ENCODE measurements at places on chromosomes 3 and 15.

DNA sequence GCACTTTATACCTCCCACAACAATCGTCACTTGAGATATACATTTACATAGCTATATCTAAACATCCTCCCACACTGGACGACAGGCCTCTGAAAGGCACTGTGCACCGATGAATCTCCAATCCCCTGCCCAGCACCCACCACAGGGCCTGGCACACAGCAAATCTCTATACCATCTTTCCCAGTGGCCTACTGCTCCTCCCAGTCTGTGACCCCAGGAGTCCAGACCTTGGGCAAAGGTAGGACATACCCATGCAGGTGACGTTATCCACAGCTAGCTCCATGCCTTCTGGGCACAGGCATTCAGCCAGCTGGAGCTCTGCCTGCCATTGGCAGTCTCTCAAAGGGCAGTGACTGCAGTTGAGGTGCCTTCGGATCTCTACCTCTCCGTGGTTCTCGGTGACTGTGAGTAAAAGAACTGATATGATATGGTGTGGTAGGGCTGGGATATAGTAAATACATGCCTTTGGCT is 5.8 kb downstream of the LTK start:
- no peak for DNase-seq

DNA sequence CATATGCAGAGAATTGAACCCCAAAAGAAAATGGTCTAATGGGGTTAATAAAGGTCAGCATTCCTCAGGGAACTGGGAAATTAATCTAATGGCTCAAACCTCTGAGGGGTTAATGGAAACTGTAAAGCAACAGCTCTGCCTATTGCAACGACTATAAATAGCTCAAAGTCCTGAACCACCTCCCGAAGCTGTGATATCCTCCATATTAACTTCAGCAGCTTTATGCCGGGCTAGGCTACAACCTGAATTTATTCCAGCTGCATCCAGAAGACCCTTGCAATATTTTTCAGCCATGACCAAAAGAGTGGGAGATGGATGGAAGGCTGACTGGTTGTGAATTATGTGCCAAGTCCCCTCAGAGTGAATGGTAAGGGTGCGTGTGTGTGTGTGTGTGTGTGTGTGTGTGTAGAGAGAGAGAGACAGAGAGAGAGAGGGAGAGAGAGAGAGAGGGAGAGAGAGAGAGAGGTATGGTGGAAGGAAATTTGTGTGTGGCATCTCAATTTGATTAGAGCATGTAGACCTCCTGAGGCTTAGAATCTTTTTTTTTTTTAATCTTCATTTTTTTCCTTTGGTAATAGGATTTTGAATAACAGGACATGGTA is 109.9 kb downstream of the PDCD6IP start:
- DNase-seq, result no peak

DNA sequence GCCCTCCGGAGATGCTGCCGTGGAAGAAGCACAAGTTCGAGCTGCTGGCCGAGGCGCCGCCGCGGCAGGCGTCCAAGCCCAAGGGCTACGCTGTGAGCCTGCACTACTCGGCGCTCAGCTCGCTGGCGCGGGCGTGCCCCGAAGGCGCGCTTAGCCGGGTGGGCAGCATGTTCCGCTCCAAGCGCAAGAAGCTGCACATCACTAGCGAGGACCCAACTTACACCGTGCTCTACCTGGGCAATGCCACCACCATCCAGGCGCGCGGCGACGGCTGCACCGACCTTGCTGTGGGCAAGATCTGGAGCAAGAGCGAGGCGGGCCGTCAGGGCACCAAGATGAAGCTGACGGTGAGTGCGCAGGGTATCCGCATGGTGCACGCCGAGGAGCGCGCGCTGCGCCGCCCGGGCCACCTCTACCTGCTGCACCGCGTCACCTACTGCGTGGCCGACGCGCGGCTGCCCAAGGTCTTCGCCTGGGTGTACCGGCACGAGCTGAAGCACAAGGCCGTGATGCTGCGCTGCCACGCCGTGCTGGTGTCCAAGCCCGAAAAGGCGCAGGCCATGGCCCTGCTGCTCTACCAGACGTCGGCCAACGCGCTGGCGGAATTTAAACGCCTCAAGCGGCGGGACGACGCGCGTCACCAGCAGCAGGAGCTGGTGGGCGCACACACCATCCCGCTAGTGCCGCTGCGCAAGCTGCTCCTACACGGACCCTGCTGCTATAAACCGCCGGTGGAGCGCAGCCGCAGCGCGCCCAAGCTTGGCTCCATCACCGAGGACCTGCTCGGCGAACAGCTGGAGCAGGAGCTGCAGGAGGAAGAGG is 1.3 kb downstream of the FAM43A start:
- DNase-seq, result peak; percentile 42

DNA sequence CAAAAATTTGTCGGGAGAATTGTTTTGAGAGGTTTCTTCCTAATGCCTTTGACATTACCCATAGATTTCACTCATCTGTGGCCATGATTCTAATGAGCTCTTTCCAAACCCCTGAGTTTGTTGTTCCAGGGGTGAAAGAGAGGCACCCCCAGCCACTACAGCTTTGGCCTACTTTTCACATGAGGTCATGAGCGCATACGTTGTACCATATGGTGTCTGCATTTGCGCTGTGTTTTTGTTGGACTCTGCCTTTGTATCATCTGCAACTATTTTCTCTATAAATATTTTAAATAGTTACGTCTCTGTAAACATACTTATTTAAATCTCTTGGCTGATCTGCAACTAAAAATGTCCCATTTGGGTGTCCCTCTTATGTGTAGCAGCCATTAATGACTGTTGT is 107.9 kb downstream of the LRTM1 start:
- no peak for DNase-seq

DNA sequence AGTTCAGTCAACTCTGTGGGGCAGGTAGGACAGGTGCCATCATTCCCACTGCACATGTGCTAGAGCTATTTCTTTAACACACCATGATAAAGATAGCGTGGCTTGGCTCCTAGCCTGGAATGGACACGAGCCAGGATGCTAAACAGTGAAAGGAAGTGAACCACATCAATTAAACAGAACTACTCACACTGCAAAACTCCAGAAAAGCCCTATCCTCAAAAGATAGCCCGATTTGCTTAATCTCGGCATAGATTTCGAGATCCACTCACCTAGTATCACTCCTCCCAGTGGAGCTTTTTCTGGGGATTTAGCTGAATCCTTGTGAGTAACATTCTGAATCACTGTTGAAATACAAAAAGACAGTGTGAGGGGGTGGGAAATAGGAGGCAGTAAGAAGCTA is 118.0 kb downstream of the ABI3BP start:
- DNase-seq, result no peak

DNA sequence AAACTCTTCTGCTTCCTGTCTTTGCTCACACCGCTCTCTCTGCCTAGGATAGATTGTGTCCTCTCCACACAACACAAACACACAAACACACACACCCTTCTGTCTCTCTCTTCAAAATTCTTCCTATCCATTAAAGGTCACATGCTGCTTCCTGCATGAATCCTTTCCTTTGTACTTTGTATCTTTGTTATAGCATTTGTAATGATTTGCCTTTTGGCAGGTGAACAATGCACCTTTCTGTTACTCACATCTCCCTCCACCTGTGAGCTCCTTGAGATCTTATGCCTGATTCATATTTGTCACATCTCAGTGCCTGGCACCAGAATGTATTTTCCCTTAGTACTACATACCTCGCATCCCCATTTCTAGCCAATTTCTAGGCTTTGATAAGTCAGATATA is 251.4 kb upstream of the UMPS start:
- no peak for DNase-seq

DNA sequence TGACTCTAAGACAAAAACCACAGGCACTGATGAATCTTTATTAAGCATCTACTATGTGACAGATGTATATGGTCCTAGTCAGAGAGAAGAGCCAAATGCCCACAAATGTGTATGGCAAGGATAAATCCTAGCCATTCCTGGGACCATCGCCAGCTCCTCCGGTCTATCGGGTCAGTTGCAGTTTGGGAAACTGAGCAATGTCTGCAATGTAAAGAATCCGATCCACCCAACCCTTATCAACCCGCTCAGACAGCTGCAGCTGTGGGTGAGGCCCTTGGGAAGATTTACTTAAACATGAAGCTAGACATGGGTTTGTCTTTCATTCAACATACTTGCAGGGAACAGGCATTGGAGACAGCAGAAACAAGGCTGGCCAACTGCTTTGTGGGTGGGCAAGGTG is 40.5 kb upstream of the CDV3 start:
- no peak for DNase-seq

GRCh38 chr3:141243271-141243707 is 11.7 kb downstream of the PXYLP1 start:
- DNase-seq, result no peak

DNA sequence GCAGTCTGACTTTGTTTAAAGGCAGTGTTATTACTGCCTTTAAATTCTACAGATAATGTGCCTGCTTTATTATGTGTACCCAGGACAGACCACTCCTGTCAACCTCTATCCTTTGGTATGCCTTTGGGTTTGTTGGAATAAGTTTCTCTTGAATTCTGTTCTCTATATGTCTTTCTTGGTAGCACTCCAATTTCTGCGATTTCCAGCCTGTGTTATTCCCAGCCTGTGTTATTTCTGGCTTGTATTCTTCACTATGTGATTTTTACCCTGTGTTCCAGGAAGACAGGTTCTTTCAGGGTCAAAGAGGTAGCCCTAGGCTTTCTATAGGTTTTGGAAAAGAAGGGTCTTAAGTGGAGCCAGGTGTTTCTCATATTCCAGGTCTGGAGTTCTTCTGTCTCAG is 407.4 kb upstream of the AZI2 start:
- DNase-seq, result no peak

GRCh38 chr3:190130696-190131095 is 10.0 kb upstream of the P3H2 start:
- DNase-seq, result no peak

- no peak for DNase-seq
Observed at GRCh38 chr15:68755731-68756130, 65.0 kb downstream of the ANP32A start.

GRCh38 chr3:193842029-193842798 is 249.2 kb downstream of the OPA1 start:
- no peak for DNase-seq

GRCh38 chr15:38706956-38707355 is 142.3 kb upstream of the RASGRP1 start:
- no peak for DNase-seq

- DNase-seq, result no peak
Observed at GRCh38 chr3:69906351-69906966, 93.1 kb upstream of the SAMMSON start.

- DNase-seq, result no peak
Observed at GRCh38 chr3:183178833-183179549, 16.5 kb upstream of the LAMP3 start.

DNA sequence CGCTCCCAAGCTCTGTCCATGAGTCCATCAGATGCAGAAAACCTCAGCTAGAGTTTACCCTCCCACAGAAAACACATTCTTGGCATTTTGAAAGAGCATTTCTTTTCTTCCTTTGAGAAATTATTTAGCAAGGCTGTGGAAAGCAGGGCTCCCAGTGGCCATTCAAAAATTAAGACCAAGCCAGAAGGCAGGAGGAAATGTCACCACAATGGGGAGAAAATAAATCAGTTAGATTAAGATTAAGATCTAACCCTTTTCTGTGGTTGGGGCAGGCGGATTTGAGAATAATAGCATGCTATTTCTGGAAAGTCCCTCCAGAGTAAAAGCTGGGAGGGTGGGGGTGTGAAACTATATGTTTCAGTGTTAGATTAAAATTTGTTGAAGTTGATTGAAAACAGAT is 20.2 kb downstream of the LRIG1 start:
- DNase-seq, result no peak

GRCh38 chr3:143843587-143843986 is 4.7 kb downstream of the SLC9A9 start:
- DNase-seq, result no peak

DNA sequence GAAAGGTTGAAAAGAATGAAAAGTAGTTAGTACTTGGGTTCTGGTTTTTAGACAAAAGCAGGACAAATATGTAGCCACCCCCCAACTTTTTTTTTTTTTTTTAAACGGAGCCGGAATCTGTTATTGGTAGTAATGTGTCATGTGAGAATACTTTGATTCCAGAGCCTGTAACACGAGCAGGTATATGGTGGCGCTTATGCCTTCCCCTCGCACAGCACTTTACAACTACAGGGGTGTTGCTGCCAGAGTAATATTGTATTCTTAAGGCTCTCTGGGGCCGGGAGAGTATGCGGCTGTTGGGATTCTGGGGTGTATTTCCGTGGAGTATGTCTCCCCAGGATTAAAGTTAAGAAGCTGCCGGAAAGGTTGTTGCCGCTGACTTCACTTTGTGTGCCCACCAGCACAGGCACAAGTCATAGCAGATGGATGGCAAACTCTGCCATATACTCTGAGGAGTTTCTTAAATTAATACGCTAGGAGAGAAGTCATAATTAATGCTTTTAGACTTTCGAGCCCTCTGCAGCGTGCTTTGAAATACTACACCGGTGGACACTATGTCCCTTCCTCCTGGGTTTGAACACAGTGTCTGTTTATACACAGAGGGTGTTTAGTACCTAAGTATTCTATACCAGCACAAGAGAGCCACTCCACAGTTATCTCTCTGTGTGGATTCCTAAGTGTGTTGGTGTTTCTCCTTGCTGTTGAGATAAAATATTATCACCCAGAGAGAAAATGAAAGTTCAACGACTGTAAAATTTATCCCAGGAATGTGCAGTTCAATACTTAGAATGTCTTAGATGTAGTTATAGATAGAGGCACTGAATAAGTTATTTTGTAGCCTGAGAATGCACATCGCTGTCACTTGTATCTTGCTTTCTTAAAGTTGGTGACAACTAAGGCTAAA is 1.4 kb downstream of the MBNL1 start:
- DNase-seq, result no peak

- DNase-seq, result no peak
Observed at GRCh38 chr15:68874788-68875187, 54.1 kb upstream of the ANP32A start.

- DNase-seq, result no peak
Observed at GRCh38 chr3:8579096-8579495, 65.5 kb downstream of the SSUH2 start.

DNA sequence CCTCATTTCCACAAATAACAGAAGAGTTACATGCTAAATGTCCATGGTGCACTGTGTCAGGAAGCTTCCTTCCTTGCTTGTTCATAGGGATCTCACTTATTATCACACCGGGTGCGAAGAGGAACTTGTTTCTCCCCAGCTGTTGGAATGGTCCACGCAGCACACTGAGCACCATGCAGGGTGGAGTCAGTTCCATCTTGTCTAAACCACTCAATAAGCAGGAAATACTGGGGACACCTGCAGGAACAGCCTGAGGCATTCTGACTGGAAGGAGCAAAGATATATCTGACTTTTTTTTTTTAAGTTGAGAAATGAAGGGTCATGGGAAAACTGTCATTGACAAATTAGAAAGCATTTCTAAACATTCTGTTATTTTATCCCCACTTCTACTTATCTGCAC is 70.0 kb upstream of the WDR72 start:
- DNase-seq, result no peak

DNA sequence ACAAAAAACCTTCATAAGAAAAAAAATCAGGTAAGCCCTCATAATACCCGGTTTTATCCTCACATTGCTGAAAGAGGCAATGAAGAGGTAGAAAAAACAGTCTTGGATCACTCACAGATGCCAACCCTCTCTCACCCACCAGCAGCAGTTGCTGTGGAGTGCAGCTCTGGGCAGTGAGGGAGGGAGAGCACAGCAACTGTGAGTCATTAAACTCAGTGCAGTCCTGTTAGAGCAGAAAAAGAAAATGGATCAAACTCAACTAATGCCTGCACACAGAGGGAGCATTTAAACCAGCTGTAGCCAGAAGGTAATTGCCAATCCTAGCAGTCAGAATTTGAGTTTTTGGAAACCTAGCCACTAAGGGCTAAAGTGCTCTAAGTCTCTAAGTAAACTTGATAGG is 1050.6 kb upstream of the ALCAM start:
- no peak for DNase-seq
